Muscle of leg (tissue), 16 donors: ENCODE measurements at places on chromosomes 16 and 17. TPM values are rescaled to one million over a fixed set of nuclear protein-coding genes. Genes with fewer than 3 reads are reported as not detected.

SDF2 gene
- total RNA-seq: 46.1 TPM

DNA sequence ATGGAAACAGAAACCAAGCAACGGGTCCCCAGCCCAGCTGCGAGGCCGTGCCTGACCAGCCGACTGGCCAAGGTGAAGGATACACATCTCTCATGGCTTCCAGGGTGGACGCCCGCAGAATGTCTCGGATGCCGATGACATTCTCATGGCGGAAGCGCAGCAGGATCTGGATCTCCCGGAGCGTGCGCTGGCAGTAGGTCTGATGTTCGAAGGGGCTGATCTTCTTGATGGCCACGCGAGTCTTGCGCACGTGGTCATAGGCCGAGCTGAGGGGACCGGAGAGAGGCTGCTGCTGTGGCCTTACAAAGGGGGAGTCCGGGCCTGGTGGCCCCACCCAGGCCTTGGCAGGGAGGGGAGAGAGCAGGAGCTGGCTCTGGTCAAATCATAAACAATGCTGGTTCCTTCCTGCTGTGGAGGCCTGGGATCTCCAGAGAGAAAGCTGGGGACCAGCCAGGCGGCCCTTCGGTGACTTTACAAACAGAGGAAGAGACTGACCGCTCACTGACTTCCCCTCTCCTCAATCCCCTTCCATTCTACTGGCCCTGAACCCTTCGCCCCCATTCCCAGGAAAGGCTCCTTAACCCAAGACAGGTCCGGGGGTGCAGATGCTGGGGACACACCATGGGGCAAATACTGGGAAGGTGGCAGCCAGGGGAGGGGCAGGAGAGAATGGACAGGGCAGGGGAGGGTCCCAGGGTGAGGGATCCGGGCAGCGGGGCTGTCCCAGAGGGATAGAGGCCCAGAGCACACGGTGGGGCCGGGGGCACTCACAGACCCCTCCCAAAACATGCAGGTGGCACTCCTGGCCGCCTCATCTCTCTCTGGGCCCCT lies 1.1 kb downstream of the MAPK3 start:
- H3K4me1 ChIP-seq: peaks cover 22% of the 10 kb centered on the region
- H3K27me3 ChIP-seq: no peaks in the 10 kb centered on the region
- peaks cover 43% of the 10 kb centered on the region for H3K36me3 ChIP-seq
- H3K27ac ChIP-seq: peak overlapping the region; percentile 98
- H3K4me3 ChIP-seq: peak overlapping the region; percentile 61

DNA sequence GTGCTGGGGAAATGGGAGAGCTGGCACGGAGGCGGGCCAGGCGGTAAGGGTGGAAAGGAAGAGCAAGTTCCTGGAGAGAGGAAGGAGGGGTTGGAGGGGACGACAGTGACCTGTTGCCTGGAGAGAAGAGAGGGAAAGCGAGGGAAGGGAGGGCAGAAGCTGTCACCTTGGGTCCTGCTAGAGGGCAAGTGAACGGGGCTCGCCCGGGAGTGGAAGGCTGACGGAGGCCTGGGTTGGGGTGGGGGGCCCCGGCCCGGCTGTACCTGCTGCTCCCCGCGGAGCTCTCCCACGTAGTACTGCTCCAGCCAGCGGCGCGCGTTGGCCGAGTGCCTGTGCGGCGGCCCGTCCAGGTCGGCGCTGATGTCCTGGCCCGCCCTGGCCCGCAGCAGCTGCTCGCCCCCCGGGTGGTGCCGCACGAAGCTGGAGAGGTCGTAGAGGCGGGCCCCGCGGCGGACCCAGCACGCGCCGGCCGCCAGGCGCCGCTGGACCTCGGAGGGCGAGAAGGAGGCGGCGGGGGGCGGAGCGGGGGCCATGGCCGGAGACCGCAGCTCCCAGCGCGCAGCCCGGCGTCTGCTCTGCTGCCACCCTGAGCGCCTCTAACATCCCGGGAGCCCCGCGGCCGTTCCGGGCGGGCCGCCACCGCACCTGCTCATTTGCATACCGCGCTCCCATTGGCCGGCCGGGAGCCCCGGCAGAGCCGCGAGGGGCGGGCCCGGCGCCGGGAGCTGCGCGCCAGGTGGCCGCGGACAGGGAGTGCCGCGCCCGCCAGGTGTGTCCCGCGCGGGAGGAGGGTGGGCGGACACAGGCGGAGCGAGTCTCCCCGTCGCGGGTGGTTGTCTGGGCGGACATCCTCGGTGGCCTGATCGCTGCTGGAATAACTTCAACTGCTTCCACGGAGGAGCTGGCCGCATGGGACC lies at the start of gene FA2H:
TSS of gene FA2H (minus strand) at position 598 of the 917 bp plus-strand sequence. CDS start at position 533, 65 bp downstream.
- peaks cover 7% of the 10 kb centered on the region for H3K4me1 ChIP-seq
- peaks cover 46% of the 10 kb centered on the region for H3K27me3 ChIP-seq
- no peaks in the 10 kb centered on the region for H3K36me3 ChIP-seq
- DNase-seq: peak; percentile 71
- H3K4me3 ChIP-seq: peak within 1 kb of the TSS; percentile 3
- H3K27ac ChIP-seq: no peak within 1 kb of the TSS

DNA sequence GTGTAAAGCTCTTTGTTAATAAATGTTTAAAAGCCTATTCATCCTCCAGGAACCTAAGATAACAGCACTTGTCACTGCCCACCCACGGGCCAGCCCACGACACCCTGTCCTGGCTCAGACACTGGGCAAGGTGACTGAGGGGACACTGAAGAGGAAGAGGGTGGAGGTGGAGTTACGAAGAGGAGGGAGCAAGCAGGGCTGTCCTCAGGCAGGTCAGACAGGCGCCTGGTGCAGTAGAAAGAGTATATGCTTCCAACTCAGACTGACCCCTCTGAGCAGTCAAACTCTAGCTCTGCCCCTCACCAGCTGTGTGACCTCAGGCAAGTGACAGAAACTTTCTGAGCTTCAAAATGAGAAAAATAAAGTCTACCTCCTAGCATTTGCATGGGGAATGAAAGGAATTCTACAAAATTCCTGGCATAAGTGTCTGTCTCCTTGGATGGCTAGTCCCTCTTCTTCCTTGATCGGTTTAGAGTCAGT lies 22.8 kb downstream of the TEX2 start:
- no peak for DNase-seq
- H3K4me1 ChIP-seq: peaks cover 15% of the 10 kb centered on the region
- H3K36me3 ChIP-seq: peaks cover 2% of the 10 kb centered on the region
- H3K4me3 ChIP-seq: no peak overlapping the region
- H3K27ac ChIP-seq: peak overlapping the region; percentile 72

GRCh38 chr17:8991514-8992285 lies 26.2 kb upstream of the PIK3R5 start:
- no peak overlapping the region for H3K4me3 ChIP-seq
- no peak overlapping the region for H3K27ac ChIP-seq
- DNase-seq: peak; percentile 74
- peaks cover 5% of the 10 kb centered on the region for H3K4me1 ChIP-seq
- H3K27me3 ChIP-seq: peaks cover 5% of the 10 kb centered on the region

DNA sequence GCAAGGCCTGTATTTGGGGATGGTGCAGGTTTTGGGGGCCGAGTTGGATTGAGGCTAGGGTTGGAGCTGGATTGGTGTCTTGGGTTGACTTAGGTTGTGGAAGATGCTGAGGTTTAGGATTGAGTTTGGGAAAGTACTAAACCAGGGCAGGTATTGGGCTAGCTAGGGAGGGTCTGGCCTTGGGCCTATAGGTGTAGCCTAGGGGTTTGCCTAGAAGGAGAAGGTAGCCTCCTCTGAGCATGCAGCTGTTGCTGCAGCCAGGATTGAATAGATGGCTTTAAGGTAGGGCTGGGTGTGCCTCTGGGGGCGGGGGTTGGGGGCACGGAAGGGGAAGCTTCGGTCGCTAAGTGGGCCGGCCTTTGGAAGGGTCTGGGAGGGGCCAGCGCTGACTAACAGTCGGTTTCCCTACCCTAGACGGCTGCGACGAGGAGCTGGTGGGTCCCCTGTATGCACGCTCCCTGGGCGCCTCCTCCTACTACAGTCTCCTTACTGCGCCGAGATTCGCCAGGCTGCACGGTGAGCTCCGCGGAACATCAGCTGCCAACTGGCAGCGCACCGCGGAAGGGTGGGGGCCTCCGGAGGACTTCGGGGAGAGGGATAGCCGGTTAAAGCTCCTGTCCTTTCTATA lies 1.2 kb downstream of the CNTNAP1 start:
- H3K36me3 ChIP-seq: peaks cover 2% of the 10 kb centered on the region
- H3K27ac ChIP-seq: peak overlapping the region; percentile 82
- peaks cover 73% of the 10 kb centered on the region for H3K27me3 ChIP-seq
- peak overlapping the region; percentile 53 for H3K4me3 ChIP-seq
- H3K4me1 ChIP-seq: peaks cover 56% of the 10 kb centered on the region
- peak; percentile 68 for DNase-seq

GRCh38 chr17:7580604-7581575 lies 1.5 kb downstream of the CD68 start:
- peaks cover 57% of the 10 kb centered on the region for H3K36me3 ChIP-seq
- H3K27ac ChIP-seq: peak overlapping the region; percentile 42
- no peaks in the 10 kb centered on the region for H3K27me3 ChIP-seq
- peaks cover 47% of the 10 kb centered on the region for H3K4me1 ChIP-seq
- peak overlapping the region; percentile 23 for H3K4me3 ChIP-seq

GRCh38 chr16:6216836-6217235 lies 1115.8 kb upstream of the RBFOX1 start:
- no peaks in the 10 kb centered on the region for H3K4me1 ChIP-seq
- no peak overlapping the region for H3K4me3 ChIP-seq
- no peak overlapping the region for H3K27ac ChIP-seq
- H3K27me3 ChIP-seq: no peaks in the 10 kb centered on the region
- H3K36me3 ChIP-seq: no peaks in the 10 kb centered on the region

DNA sequence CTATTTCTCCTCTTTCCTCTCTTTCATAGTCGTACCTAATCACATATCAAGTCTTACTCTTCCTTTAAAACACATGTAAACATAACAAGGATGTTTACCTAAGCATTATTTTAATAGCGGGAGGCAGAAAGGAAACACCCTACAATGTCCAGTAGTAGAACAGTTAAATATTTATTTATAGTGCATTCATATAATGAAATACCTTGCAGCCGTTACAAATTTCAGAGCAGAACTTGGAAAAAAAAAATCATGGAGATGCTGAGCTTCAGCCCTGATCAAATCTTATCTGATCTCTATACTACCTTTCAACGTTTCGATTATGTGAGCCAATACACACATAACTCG lies 39.6 kb downstream of the GRB2 start:
- DNase-seq: no peak
- H3K4me1 ChIP-seq: peaks cover 14% of the 10 kb centered on the region
- H3K36me3 ChIP-seq: no peaks in the 10 kb centered on the region
- no peaks in the 10 kb centered on the region for H3K27me3 ChIP-seq
- H3K4me3 ChIP-seq: no peak overlapping the region

- DNase-seq: peak; percentile 81
- peaks cover 24% of the 10 kb centered on the region for H3K4me1 ChIP-seq
- H3K36me3 ChIP-seq: no peaks in the 10 kb centered on the region
- no peaks in the 10 kb centered on the region for H3K27me3 ChIP-seq
- no peak overlapping the region for H3K4me3 ChIP-seq
These were observed 172.6 kb downstream of the CDK5R1 start for GRCh38 chr17:32659419-32659842.

ADGRG1 gene
- 1.9 TPM for total RNA-seq

DNA sequence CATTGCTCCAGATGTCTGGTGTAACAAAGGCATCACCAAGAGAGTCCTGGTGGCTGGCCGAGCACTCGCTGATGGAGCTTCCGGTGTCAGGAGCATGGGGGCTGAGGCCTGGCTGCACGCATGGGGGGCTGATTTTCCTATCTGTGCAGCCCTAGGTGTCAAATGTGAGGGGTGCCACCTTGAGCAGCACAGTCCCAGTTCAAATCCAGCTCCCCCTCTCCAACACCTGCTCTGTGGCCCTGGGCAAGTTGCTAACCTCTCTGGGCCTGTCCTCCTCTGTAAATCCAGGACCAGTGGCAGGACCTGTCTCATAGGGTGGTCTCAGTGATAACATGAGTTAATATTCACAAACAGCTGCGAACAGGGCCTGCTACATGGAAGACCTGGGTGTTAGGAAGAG lies 12.9 kb downstream of the ENPP7 start:
- peaks cover 19% of the 10 kb centered on the region for H3K4me1 ChIP-seq
- DNase-seq: no peak
- no peak overlapping the region for H3K27ac ChIP-seq
- H3K4me3 ChIP-seq: no peak overlapping the region
- peaks cover 81% of the 10 kb centered on the region for H3K27me3 ChIP-seq

SLFN14 gene
- 0.22 TPM for total RNA-seq

- H3K4me3 ChIP-seq: no peak overlapping the region
- no peaks in the 10 kb centered on the region for H3K4me1 ChIP-seq
- H3K27me3 ChIP-seq: peaks cover 9% of the 10 kb centered on the region
- H3K27ac ChIP-seq: no peak overlapping the region
- no peaks in the 10 kb centered on the region for H3K36me3 ChIP-seq
These were observed 102.5 kb downstream of the RBFOX3 start for GRCh38 chr17:79508291-79508716.

GRCh38 chr17:37327341-37328090 lies 48.3 kb upstream of the C17orf78 start:
- peaks cover 11% of the 10 kb centered on the region for H3K36me3 ChIP-seq
- no peaks in the 10 kb centered on the region for H3K27me3 ChIP-seq
- no peaks in the 10 kb centered on the region for H3K4me1 ChIP-seq
- H3K27ac ChIP-seq: no peak overlapping the region

CCL17 gene
- not detected for total RNA-seq

DNA sequence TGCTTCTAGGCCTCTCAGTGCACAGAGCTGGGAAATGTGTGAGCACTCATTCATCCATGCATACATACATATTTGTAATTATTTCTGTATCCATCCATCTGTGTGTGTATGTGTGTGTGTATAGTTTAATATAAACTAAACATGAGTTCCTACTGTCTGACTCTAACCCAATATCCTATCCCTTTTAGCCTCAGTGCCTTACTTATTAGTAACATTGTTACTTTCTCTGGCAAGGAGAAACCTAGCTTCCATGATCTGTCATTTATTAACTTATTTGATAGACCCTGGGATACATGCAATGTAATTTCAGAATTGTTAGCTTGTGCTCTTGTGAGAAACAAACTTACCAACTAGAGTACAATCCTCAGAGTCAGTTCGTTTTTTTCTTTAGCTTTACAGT lies 59.0 kb upstream of the WSCD1 start:
- no peak overlapping the region for H3K4me3 ChIP-seq
- no peaks in the 10 kb centered on the region for H3K36me3 ChIP-seq
